ENCODE measurements at places on chromosomes 2 and 18. TPM values are rescaled to one million over a fixed set of nuclear protein-coding genes. Genes with fewer than 3 reads are reported as not detected.

The INPP5D gene
- 14.0 TPM for total RNA-seq

The PRSS56 gene
- not detected for total RNA-seq

The OXER1 gene
- 2.2 TPM for total RNA-seq

The MYO3B gene
- not detected for total RNA-seq

The SAG gene
- not detected for total RNA-seq

DNA sequence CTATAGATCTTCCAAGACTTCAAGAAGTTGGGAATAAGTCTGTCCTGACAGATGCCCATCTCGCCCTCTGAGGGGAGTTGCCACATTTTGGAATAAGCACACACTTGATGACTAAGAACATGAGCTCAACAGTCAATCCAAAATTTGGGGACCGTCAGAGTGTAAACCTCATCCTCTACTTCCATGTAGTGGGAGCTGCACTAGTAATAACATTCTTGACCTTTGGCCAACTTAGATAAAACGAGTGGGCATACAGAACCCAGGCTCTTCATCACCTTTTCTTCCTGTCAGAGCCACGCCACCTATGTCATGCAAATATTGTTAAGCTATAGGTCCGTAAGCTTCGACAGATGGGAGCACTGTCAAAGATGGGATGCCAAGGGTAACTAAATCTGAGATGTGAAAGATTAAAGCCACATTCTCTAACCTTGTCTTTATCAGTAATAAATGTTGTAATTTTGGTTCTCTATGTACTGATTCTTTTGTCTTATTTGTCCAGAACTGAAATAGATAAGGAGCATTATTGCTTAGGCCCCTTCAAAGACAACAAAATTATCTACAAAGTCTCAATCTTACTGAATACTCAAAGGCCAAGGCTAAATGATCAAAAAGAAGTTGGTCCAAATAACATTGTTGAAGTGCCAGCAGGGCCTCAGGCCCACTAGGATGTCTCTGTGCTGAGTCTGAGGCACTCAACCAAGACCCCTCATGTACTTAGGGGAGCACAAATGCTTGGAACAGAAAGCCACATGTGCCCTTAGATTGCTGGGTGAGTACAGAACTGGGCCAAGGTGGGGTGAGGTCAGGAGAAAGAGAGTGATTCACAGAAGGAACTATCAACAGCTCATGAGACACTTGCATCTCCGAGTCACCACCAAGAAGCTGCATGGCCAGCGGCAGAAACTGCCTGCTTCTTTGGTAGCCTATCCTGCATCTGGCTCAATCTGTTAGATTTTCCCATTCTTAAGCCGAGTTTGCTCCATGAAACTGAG is 15.0 kb downstream of the CDH2 start:
- DNase-seq = no peak

DNA sequence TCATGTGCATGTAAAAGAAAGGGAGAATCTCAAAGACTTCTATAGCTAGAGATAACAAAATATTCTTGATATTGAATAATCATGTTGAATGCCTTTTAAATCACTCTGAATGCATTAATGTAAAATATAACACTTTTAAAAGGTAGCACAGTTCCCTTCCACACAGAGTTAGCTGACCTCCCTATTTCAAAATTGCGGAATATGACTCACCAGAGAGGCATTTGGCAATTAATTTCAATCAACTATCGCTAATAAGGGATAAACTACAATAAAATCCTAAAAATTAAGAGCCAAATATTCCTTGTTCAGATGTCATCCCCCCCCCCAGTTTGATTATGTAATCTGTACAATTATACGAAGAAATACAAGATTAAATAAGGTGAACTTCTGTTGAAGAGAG is 29.3 kb downstream of the ZC3H15 start:
- DNase-seq = no peak

- DNase-seq = no peak
Measured at GRCh38 chr2:141887363-141887762, 243.5 kb downstream of the LRP1B start.

DNA sequence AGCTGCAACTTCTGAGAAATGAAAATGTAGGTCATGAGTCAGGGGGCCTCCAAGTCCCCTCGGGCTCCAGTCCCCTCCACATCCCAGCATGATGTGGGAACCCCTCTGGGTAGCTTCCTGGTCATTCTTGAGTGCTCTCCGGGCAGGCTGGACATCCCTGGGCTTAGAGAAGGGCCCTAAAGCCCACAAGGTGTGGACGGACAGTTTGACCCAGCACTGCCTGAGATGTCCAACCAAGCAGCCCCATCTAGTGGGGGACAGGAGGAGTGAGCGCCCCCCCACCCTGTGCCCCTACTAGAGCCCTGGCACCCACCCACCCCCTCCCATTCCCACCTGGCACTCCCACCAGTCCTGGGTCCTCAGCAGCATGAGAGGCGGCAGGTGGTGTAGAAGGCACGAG is 46.0 kb downstream of the CYP27C1 start:
- no peak for DNase-seq

DNA sequence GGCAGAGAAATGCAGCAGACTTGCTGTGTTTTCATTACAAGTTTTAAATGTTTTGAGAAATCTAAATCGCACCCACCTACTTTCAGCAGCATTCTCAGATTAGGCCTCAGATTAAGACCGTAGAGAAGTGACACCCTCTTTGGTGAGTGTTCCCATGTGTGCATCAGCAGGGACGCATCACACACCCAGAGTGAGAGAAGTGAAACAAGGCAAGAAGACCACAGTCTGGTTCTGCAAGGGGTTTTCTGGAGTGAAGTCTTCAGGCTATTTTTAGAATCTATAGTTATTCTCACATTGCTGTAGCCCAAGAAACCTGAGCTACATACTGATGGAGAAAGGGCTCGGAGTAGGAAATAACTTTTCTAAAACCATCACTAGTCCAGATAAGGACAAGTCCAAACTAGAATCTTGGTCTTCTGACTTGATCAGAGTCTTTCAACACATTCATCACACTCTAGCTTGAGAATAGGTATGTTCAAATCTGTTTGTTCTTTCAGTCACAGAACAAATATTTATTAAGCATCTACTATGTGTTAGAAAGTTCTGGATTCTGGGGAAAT is 1216.6 kb upstream of the PIK3C3 start:
- DNase-seq = no peak

DNA sequence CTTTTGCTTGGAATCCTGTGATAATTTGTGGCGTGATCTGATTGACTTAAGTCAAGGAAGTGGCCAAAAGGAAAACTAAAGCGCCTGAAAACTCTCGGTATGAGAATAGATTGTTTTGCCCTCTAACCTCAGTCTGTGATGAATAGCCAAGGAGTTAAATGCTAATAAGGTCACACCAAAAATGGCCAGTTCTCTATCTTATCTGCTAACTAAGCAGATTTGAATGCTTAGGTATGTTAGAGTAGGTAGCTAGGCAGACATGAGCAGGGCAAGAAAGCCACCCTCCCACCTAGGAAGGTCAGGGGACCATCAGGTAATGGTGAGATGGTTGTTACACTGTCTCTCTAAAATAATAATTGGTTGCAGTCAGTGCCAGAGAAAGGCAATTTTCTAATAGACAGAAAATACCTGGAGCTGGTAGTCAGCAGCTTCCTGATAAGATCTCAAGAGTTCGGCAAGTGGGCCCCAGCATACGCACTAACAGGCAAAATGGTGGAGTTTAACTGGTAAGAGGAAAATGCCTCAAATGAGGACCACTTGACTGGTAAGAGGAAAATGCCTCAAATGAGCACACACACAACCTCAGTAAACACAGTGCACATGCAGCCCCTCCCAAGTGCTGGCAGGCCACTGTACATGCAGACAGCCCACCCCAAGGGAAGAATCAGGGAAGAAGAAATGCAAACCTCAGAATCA is 468.4 kb downstream of the MBD2 start:
- DNase-seq = no peak
